ENCODE measurements at places on chromosomes 2 and 18.
A peak's percentile ranks its signal among the peaks of the same experiment; 100 is the strongest.

- H3K27ac ChIP-seq, result no peak overlapping the region
- no peaks in the 10 kb centered on the region for H3K36me3 ChIP-seq
- H3K4me1 ChIP-seq, result no peaks in the 10 kb centered on the region
- H3K4me3 ChIP-seq, result no peak overlapping the region
- H3K27me3 ChIP-seq, result no peaks in the 10 kb centered on the region
Observed at GRCh38 chr2:188604579-188604978, 312.9 kb downstream of the GULP1 start.

DNA sequence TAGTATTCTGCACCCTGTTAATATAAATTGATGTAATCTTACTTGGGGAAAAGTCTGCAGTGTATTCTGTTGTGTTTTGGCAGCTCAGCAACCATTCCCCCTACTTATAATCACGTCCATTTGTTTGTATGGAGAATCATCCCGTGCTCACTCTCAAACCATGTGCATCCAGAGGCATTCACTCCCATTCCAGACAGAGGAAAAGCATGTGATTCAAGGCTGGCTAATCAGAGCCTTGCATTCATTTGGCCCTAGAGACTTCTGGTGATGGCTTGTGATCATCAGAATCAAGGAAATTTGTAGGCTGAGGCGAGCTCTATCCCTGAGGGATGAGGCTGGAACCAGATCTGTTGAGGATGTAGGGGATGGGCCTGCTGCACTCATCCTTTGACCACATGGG lies 5.1 kb upstream of the WIPF1 start:
- no peak for DNase-seq
- H3K36me3 ChIP-seq, result no peaks in the 10 kb centered on the region
- H3K27me3 ChIP-seq, result no peaks in the 10 kb centered on the region
- H3K4me1 ChIP-seq, result peaks cover 43% of the 10 kb centered on the region
- H3K4me3 ChIP-seq, result no peak overlapping the region

- no peak for DNase-seq
- H3K4me3 ChIP-seq, result no peak overlapping the region
- H3K27ac ChIP-seq, result no peak overlapping the region
- H3K27me3 ChIP-seq, result peaks cover 5% of the 10 kb centered on the region
- H3K4me1 ChIP-seq, result peaks cover 6% of the 10 kb centered on the region
Observed at GRCh38 chr2:170813611-170814532, 2.8 kb upstream of the GAD1 start.

GRCh38 chr2:165064743-165065142 lies 109.4 kb upstream of the SLC38A11 start:
- H3K27ac ChIP-seq, result no peak overlapping the region
- H3K4me1 ChIP-seq, result no peaks in the 10 kb centered on the region
- H3K4me3 ChIP-seq, result no peak overlapping the region
- DNase-seq, result no peak
- no peaks in the 10 kb centered on the region for H3K36me3 ChIP-seq

DNA sequence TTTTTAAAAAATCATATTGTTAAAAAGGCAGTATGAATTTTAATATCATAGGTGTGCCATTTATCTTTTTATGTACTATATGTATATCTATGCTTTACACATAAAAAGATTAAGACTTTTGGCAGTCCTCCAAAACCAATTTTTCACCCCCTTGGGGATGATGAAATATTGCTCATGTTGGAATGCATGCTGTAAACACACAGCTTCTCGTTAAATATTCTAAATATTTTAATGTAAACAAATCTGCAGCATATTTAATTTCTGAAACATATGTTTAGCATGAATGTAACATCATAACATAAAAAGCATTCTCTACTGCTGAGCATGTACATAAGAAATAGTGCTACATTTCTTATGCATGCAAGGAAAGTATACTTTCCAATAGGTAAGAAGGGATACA lies 484.3 kb upstream of the LRATD1 start:
- H3K27me3 ChIP-seq, result no peaks in the 10 kb centered on the region
- no peaks in the 10 kb centered on the region for H3K36me3 ChIP-seq
- no peak overlapping the region for H3K27ac ChIP-seq
- H3K4me3 ChIP-seq, result no peak overlapping the region
- no peaks in the 10 kb centered on the region for H3K4me1 ChIP-seq
- DNase-seq, result no peak

DNA sequence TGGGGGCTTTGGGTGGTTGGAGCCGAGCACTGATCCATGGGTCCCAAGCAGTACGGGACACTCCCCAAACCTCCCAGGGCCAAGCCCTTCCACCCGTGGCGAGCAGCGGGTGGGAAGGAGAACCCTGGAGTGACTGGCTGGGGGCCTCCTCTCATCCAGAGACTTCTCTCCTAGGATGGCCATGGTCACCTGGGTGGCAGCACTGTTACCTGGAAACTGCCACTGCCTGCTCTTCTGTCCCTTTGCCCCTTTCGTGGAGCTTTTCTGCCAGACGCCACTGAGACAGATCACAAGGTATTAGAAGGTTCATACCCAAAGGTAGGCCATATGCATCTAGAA lies 26.9 kb downstream of the CENPO start:
- no peak overlapping the region for H3K4me3 ChIP-seq
- H3K27me3 ChIP-seq, result no peaks in the 10 kb centered on the region
- DNase-seq, result no peak
- peaks cover 43% of the 10 kb centered on the region for H3K36me3 ChIP-seq

GRCh38 chr18:63421514-63421913 lies 762 bp downstream of the VPS4B start:
- H3K36me3 ChIP-seq, result no peaks in the 10 kb centered on the region
- H3K27ac ChIP-seq, result peak overlapping the region; percentile 74
- H3K4me3 ChIP-seq, result peak overlapping the region; percentile 90
- no peaks in the 10 kb centered on the region for H3K27me3 ChIP-seq
- DNase-seq, result no peak
- H3K4me1 ChIP-seq, result no peaks in the 10 kb centered on the region

- H3K4me3 ChIP-seq, result no peak overlapping the region
- H3K36me3 ChIP-seq, result no peaks in the 10 kb centered on the region
- no peaks in the 10 kb centered on the region for H3K4me1 ChIP-seq
- H3K27me3 ChIP-seq, result no peaks in the 10 kb centered on the region
Observed at GRCh38 chr2:133411857-133412256, 156.4 kb downstream of the NCKAP5 start.

DNA sequence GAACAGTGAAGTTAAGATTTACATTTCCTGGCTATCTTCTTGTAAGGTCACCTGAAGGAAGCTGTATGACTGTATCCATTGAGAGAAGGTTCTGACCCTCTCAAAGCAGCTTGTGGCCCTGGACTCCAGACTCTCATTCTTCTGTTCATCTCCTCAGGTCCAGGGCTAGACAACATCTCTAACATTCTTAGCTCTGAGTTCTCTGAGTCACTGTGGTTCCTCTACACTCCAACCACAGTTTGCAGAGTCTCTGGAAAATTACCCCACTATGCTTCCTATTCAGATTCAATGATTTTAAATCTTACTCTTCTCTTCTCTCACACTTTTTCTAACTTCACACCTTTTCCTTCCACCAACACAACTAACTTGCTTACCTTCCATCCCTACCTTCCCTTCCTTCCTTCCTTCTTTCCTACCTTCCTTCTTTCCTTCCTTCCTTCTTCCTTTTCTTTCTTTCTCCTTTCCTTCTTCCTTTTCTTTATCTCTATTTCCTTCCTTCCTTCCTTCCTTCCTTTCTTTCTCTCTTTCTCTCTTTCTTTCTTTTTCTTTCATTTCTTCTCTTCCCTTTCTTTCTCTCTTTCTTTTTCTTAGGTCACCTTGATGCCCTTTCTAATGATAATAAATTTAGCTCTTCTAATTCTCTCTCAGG lies 824.3 kb upstream of the ZEB2 start:
- no peak overlapping the region for H3K4me3 ChIP-seq
- H3K27me3 ChIP-seq, result no peaks in the 10 kb centered on the region
- no peaks in the 10 kb centered on the region for H3K4me1 ChIP-seq
- H3K27ac ChIP-seq, result no peak overlapping the region
- H3K36me3 ChIP-seq, result no peaks in the 10 kb centered on the region

Data from GM12878 (cell line).